Suprapubic skin (tissue), 4 donors: ENCODE measurements at places on chromosomes 16 and 17. TPM values are rescaled to one million over a fixed set of nuclear protein-coding genes. Genes with fewer than 3 reads are reported as not detected.

- DNase-seq = no peak
Observed at GRCh38 chr17:34401165-34401564, 38.1 kb upstream of the CCL1 start.

DNA sequence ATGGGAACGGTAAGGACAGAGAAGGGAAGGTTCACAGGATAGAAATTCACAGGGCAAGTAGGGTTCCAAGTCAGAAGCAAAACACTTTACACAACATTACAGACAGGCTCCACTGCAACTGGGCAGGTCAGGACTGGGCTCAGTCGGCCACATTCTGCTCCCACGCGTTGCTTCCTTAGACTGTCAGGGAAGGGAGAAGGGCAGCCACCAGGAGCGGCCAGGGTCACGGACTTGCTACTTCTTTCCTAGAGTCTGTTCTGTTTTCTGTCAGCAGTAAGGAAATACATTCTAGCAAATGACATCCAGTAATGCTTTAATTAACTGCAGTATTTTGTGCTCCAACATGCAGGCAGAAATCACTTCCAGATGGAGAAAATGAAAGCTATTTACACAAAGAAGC, 160.3 kb upstream of the RPH3AL start:
- DNase-seq = no peak

- DNase-seq = no peak
Observed at GRCh38 chr17:82367724-82368524, 3.6 kb upstream of the UTS2R start.

DNA sequence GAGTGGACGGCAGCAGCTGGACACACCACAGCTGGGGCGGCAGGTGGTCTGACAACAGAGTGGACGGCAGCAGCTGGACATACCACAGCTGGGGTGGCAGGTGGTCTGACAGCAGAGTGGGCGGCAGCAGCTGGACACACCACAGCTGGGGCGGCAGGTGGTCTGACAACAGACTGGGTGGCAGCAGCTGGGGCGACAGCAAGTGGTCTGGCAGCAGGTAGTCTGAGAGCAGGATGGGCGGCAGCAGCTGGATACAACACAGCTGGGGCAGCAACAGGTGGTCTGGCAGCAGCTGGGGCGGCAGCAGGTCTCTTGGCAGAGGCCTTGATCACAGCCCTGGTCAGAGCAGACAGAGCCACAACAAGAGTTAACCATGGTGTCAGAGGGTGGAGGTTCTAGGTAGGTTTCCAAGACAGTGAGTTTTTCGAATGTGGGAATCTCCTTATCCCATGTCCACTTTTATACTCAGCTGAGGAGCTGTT, at the start of gene KRTAP4-1:
TSS of gene KRTAP4-1 (minus strand) at position 432 of the 482 bp plus-strand sequence. CDS start at position 375, 57 bp downstream.
- DNase-seq = no peak

DNA sequence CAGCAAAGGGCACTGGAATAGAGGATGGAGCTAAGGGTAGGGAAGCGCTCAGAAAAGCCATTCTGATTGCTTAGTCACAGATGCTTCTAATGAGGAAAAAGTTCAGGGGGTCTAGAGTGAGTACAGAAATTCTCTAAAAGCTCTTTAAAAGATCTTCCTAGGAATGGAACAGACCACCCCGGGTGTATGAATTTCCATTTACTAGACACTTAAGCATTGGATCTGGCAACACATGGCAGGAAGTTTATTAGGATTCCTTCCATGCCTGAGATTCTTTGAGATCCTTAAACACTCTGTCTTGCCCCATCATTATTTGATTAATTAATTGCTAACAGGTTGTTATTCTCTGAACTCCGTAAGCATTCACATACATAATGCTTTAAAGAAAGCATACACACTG, 8.5 kb downstream of the KRTAP9-7 start:
- no peak for DNase-seq

Gene ACSM5
- total RNA-seq = 2.8 TPM

Gene XAF1
- 21.1 TPM for total RNA-seq

DNA sequence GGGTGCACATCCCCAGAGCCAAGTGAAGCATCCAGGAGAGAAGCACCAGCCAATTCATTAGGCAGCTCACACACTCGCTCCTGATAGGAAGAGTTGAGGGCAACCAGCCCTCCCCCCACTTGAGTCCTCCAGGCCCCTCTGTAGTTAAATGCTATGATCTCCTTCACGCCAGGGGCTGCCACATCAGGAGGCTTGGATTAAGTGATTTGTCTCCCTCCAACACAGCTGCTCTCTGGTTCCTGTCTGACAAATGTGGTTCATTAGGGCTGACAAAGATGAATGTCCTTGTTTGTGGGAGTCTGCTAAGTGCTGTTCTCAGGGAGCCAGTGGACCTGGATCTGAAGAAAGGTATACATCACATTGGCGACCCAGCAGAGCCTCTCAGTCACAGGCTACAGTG, 94.5 kb upstream of the WSCD1 start:
- DNase-seq = no peak

DNA sequence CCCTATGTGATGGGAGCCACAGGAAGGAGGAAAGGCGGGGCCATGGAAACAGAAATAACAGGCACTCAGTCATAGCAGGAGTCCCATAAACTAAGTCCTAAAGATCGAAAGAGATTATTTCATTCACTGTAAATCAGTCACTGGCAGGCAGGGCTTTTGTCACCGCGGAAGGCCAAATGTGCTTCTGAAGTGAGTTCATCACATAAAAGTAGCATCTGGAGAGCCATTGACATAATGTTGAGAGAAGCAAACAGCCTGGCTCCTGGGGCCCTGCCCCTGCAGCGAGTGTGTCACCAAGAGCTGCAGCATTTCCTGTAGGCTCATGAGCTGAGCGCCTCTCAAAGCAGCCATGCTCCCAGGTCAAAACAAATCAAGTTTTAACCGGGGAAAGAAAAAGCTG, 476.2 kb downstream of the HAPSTR1 start:
- DNase-seq = no peak

Gene CAPN15
- 72.7 TPM for total RNA-seq

DNA sequence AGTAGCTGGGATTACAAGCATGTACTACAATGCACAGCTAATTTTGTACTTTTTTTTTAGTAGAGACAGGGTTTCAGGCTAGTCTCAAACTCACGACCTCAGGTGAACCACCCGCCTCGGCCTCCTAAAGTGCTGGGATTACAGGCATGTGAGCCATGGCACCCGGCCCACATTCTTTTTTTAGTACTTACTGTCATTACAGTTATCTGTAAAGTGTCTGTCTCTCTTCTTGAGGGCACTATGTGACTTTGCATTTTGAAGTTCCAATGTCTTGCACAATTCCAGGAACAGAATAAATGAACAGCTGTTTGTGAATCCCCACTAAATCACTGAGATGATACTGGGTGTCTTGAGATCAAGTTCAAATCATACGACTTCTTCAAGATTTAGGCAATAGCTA, 1540.3 kb downstream of the CDH11 start:
- no peak for DNase-seq

Gene CD300H
- not detected for total RNA-seq
